Stimulated activated CD4-positive, alpha-beta T cell treated with anti-CD3 and anti-CD28 coated beads, Interleukin-2, amount 100 ng/mL, for 4 hours (primary cell): ENCODE measurements at places on chromosomes 3 and 15.
A peak's percentile ranks its signal among the peaks of the same experiment; 100 is the strongest.

- no peak for DNase-seq
These were observed 37.4 kb downstream of the SHQ1 start for GRCh38 chr3:72810659-72811434.

DNA sequence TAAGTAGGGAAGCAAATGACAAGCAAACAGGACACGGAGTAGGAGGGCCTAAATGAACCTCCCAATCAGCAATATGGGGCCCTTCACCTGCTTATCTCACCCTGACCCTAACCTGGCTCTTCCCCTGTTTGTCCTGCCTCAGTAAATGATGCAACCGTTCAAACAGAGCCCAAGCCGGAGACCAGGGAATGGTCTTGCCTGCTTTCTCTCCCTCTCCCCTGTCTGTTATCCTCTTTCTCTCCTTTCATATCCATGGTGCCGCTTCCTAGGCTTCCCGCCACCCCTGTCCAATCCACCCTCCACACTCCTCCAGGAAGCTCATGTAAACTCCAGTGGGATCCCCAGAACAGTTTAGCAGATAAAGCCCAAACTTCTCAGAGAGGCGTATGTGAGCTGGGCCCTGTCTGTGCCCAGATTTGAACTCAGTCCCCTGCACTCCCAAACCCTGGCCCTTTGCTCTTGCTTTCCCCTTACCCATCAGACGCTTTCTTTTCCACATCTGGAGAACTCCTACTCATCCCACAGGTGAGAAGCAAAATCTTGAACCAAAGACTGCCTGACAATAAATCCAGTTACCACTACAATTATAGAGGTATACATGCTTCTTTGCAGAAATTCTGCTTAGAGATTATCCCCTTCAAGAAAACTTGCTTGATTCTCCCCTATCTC is 45.7 kb upstream of the STT3B start:
- DNase-seq: no peak

- no peak for DNase-seq
These were observed 38.6 kb downstream of the FAM3D start for GRCh38 chr3:58627941-58628340.

DNA sequence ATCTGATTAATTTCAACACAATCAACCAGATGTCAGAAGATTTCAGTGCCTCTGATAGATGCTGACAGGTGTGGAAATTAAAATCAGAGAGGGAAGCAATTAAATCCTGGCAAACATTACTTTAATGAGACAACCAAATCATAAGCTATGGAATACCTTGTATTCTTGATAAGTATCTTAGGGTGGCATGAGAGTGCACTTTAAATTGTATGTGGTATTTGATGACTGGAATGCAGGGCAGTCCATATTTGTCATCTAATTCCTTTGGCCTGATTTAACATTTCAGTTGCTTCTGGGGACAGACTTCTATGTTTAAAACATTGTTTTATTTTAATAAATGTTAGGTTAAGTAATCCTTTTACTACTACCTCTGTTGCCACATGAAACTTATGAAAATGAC is 184.1 kb downstream of the LPP start:
- DNase-seq: no peak

DNA sequence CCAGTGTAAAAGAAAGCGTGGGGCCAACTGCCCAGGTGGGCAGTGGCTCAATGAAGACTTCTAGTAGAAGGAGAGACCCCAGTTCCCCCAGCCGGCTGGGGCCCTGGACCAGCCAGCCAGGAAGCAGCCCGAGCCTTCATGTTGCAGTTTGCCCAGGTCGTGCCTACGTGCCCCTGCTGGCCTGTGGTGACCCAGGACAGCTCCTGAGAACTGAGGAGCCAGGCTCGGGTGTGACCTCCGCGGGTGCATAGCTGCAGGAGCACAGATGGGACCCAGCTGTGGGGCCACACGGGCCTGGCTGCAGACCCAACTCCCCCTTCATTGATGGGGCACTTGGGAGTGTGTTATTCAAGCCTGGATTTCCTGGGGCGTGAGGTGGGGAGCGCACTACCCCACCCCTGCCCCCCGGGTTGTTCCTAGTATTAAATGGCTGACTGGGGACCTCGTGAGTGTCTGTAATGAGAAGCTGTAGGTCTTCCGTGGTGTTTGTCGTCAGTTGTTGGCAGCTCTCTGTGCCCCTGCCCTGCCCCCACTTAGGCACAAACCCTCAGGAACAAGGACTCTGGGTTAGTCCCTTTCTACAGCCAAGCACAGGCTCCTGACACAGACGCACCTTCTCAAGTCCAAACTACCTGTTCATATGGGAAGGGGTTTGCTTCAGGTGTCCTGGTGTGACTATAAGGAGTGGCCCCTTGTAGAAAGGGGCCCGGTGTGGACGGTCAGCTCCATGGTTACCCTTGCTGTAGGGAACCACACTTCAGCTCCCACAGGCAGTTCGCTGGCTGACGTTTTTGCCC is 39.1 kb downstream of the IDH2 start:
- no peak for DNase-seq

DNA sequence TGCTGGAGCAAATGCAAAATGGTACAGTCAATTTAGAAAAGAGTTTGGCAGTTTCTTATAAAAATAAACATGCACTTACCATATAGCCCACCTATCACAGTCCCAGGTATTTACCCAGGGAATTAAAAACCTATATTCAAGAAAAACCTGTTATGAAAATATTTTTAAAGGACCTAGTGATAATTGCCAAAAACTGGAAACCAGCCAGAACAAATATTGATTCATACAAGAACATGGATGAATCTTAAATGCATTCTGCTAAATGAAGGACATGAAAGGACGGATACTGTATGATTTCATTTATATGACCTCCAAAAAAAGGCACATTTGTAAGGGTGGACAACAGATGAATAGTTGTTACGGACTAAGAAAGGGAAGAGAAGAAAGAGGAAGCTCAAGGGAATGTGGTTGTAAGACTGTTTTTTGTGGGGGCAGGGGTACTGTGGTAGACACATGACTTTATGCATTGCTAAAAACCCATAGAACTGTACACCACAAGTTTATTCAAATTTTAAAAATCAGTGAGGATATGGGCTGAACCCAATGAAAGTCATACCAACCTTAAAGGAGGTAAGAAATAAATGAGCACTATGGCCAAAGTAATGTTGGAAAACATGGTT is 61.0 kb downstream of the ZBBX start:
- no peak for DNase-seq

DNA sequence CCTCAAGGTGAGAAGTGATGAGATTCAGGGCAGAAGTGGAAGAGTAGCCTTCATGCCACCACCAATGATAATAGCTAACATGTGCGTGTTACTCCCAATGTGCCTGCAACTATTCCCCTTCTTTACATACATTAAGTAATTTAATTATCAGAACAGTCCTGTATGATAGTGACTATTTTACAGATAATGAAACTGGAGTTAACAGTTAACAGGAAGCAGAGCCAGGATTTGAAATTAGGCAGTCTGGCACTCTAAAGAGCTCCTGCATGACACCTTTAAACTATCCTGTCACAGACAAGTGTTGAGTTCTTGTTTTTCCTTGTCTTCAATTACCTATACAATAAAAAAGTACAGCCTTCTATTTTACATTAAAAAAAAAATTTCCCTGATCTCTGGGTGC is 148.8 kb downstream of the LEKR1 start:
- DNase-seq: no peak

DNA sequence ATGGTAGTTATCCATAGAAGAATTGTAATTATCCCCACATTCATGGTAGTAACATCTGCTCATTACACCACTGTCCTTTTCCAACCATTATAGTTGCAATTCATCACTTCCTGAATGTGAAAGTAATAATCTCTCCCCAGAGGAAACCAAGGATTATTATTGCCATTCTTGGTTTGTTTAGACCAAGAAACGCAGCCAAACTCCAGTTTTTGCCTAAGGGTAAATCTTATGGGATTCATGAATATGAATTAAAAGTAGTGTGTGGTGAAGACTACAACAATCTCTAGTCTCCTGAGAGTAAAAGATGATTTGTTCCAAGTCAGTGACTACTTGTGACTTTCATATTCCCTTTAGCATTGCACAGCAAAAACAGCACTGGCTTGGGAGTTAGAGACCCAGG is 45.7 kb upstream of the ABI3BP start:
- no peak for DNase-seq

DNA sequence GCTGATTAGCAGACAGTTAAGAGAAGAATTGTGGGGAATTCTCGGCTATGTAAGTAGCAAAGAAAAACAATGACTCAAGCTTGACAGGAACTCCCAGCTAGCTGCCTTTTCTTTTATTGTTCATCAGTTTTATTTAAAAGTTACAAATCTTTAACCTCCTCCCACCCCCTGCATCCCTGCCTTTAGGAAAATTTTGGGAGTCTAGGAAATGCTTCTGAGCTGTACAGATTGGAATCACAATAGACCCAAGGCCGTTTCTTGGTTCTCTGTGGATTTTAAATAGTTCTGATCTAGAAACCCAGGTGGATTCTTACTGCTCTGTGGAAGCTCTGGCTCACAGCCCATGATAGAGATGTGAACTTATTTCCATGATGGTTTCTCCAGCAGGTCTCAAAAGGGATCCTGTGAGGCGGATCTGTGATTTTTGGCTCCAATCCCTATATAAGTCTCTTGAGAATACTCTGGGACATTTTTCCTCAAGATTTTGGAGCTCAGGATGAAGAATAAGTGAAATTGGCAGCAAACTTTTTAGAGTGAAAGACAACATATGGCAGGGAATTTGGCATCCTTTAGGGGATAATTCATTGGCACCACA is 312.3 kb downstream of the EPHA3 start:
- DNase-seq: no peak

GRCh38 chr15:61327019-61327631 is 98.0 kb upstream of the RORA start:
- no peak for DNase-seq

GRCh38 chr3:11246663-11246970 is 25.6 kb upstream of the ATG7 start:
- no peak for DNase-seq

GRCh38 chr15:75921732-75922703 is 18.3 kb downstream of the FBXO22 start:
- no peak for DNase-seq

DNA sequence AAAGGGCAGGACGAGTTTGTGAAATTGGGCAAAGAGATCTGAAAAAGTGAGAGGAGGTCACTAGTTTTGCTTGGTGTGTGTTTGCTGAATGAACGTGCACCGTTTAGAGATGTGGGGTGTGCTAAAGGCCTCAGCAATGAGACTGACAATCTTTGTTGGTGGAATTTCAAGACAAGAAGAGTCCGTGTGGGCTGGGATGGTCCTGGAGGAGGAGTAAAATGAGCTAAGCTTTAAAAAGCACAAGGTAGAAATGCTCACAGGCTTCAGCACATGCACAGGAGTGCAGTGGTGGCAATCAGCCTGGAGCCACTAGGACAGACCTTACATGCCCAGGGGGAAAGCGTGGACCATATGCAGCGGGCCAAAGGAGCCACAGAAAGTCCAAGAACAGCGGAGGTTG is 1.5 kb upstream of the CPLX3 start:
- no peak for DNase-seq

GRCh38 chr3:64216274-64217147 is 8.8 kb downstream of the PRICKLE2 start:
- DNase-seq: no peak

DNA sequence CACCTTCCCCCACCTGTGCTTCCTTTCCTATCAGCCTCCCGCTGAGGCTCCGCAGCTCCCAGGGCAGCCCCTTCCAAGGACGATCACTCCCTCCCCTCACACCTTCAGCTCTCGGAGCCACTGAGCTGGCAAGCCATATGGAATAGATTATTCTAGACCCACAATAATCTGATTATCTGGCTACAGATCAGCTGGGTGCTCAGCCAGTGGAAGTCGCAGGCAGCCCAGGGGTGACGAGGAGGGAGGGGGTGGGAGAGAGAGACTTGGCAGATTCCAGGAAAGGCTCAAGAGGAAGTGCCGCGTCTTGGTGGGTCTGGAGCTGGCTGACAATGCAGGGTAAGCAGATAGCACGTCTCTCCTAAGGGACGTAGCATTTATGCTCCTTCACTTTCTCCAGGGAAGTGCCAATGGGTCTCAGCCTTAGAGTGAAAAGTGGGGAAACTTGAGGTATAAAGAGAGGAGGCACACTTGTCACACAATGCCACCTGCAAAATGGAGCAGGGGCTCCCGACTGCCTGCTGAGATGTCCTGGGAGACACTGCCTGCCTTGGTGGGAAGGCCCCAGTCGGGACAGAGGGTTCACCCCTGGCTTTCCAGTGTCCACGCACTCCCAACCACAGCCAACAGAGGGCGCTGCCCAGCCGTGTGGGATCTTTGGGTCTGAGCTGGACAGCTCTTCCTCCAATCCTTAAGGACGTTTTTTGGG is 9.4 kb upstream of the MESP1 start:
- DNase-seq: peak; percentile 30

GRCh38 chr3:161552984-161553560 is 56.5 kb downstream of the OTOL1 start:
- no peak for DNase-seq

GRCh38 chr15:42138411-42138810 is 18.0 kb downstream of the PLA2G4F start:
- no peak for DNase-seq

DNA sequence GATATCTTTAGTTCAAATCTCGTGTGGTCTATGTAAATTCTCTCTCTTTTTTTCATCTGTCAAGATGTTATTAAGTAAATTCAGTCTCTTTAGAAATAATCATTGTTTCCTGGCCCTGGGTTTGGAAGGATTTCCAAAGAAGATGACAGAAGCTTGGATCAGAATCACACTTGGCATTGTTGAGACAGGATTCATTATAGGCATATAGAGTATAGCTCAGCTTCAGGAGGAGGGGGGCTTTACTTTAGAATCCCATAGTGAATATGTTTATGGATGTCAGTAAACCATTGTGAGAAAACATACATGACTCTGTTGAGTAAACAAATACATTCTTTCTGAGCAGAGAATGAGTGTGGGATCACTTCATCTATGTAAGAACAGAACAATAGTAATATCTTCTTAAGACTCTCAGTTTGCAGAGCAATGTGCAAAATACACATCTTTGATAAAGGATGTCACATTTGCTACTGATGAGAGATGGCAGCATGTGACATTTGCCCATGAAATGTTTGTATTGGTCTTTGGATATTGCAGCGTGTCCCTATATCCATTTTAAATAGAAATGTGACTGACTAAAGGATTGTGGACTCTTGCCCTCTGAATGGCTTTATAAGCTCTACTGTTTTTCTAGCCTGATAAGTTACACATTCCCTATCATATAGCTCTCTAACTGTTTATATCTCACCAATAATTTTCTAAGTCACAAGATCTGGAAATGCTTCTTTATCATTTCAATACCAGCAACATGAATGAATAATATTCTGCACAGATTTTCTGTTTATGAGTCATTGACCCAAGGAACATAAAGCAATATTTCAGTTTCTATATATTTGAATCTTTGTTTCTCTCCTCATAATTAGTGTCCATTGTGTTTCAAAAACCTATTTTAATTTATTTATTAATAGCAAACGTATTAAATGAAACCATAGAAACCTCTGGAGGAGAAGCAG is 95.6 kb upstream of the THRB start:
- no peak for DNase-seq

- DNase-seq: no peak
These were observed 19.5 kb downstream of the BMF start for GRCh38 chr15:40088929-40089755.
